Lower lobe of right lung (tissue), 2 donors: ENCODE measurements at places on chromosomes 6 and 20.

GRCh38 chr20:56736285-56736857, 107.3 kb downstream of the TFAP2C start:
- DNase-seq, result no peak

DNA sequence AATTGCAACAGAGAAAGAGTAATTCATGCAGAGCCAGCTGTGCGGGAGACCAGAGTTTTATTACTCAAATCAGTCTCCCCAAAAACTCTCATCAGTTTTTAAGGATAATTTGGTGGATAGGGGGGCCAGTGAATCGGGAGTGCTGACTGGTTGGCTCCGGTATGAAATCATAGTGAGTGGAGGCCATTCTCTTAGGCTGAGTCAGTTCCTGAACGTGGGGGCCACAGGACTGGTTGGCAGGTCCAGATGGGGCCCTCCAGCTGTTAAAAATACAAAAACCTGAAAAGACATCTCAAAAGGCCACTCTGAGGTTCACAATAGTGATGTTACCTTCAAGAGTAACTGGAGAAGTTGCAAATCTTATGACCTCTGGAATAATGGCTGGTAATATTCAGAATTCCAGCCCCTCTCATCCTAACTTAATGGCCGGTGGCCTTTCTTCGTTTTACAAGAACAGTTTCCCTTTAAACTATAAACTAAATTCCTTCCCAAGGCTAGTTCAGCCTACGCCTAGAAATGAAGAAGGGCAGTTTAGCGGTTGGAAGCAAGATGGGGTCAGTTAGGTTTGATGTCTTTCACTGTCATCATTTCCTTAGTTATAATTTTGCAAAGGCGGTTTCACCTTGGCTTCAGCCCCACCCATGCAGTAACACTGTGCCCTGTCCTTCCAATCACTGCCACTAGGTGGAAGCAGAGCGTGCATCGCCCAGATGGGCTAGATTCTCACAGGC, 6.8 kb upstream of the MICA start:
- peak; percentile 80 for DNase-seq

- no peak for DNase-seq
These were observed at the start of gene SEMG1 for GRCh38 chr20:45206725-45207124. TSS of gene SEMG1 (plus strand) at chr20:45207033. CDS start at chr20:45207054, 21 bp downstream.

DNA sequence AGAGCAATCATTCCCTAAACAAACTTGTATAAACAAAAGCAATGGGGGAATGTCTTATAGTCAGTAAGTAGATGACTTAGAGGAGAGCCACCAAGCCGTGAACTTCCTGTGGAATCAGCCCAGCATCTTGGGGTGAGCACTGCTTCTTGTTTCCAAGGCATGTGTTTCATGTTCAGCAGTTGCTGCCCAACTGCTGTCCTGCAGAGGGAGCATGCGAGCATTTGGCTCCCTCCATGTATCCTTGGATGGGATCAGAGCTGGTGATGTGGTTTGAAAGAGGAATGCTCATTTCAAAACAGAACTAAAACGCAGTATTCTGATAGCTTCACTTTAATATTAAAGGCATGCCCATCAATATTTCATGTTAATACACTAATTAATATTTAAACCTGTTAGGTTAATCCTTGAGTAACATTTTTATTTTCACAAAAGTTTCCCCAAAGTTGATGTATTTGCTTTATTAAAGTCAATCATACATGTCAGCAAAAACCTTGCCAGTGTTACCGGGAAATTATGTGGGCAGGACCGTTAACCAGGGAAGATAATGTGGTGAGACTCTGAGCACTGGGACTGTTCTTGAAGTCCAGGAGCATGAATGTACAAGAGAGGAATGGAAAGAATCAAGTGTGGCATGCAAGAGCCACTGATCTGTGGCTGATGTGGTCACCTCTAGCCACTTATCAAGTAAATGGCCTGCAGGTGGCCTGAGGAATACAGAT, 172.1 kb upstream of the GGTLC1 start:
- no peak for DNase-seq

DNA sequence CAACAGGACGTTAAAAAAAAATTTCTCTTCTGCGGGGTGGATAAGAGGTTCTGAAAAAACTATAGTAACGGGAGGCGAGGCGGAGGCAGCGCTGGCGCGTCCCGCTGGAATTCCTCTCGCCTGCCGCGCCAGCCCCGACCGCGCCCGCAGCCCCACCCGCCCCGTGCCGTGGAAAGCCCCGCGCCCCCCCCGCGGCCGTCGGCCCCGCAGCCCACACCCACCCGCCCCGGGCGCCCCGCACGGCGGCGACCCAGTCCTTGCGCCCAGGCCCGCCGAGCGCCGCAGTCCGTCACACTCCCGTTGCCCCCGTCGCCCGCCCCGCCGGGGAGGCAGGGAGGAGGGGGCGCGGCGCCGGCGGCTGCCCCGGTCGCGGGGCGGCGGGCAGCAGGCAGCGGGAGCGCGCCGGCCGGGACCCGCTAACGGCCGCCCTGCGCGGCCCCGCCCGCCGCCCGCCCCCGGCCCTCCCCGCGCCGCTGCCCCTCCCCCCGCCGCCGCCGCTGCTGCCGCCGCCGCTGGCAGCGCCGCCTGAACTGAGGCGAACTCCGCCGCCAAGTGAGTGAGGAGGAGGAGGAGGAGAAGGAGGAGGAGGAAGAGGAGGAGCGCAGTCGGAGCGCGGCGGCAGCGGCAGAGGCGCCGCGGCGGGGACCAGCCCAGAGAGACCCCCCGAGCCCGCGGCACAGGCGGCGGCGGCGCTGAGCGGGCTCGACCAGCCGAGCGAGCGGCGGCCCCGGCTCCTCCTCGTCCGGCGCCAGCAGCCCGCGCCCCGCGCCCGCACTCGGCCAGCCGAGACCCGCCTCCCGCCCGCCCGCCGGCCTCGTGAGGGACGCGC, at the start of gene QKI:
Gene QKI (plus strand): TSS at position 602 of the 829 bp plus-strand sequence. CDS start 476 bp downstream, outside the sequence.
- DNase-seq, result peak; percentile 89

DNA sequence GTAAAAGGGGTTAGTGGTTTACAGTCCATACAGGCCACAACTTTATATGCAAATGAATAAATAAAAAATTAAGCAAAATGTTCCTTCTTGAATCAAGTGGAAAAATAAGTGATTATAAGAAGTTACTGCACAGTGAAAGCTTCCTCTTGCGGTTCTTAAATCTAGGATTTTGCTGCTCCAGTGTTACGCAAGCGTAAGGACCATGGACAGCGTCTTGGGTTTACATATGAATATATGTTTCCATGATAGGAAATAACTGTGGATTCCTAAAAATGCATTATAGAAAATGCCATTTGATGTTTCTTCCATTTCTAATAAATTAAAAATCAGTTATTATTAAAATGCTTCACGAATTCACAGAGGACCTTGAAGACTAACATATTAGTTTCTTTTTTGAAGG, 176.6 kb upstream of the POU3F2 start:
- DNase-seq, result peak; percentile 45

GRCh38 chr6:112416866-112417265, 69.7 kb downstream of the RFPL4B start:
- no peak for DNase-seq

- DNase-seq, result no peak
These were observed 145.6 kb upstream of the MANEA start for GRCh38 chr6:95431637-95432228.

DNA sequence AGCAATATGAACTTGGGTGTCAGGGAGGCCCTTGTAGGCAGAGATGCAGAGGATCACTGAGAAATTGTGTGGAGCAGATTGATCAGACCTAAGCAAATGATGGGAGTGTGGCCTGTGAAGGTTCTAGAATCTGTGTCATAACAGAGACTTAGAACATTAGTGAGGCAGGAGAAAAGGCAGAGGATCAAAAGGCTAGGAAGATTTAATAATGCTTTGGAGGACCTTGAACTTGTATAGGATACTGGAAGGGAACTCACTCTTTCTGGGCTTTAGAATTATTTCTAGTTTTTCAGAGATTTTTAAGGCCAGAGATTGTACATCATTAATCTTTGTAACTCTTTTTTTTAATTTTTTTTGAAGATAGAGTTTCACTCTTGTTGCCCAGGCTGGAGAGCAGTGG, at the start of gene TSBP1:
Gene TSBP1 (minus strand): TSS at position 101 of the 400 bp plus-strand sequence. CDS start 197 bp downstream, outside the sequence.
- no peak for DNase-seq

DNA sequence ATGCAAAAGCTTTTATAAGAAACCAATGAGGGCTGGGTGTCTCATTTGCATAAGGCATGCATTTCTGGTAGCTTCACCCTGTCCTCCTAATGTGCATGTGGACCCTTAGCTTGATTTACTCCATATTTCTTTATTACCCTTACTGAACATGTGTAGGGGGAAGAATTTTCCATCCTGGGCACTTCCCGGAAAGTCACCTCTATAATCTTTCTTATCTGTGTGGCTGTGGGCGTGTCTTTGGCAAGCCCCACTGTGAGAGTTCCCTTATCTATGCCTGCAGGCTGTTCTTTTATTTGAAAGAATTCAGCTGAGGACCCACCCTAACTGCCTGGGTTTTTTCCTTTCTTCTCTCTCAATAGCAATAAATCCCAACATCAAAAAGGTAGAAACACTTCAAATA, 627.8 kb downstream of the DOK5 start:
- no peak for DNase-seq

DNA sequence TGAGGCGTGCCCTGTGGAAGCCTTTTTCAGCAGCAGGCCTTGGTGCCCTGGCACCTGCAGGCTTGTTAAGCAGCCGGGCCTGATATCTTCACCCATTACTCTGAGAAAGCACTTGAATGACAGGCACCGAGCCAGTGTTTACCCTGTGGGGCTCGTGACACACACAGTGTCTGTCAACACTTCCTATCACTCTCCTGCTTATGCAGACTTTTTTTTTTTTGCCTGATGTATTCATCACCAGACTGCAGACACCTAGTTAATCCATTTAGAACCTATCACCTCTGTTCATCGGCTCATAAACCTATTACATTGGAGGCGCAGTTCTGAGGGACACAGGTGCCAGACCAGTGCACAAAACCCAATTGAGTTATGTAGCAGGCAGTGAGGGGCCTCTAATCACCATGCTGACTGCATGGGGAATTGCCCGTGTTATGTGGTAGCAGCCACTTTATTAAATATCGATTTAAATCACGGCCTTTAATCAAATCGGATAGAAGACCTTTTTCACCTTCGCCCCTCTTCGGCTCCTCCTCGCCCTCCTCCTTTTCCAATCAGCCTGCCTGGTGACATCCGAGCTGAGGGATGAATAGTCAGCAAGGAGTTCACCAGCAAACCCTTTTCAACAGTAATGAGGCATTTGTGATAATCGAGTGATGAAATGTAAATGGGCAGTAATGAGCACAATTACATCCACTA, 962.9 kb upstream of the SLC35B3 start:
- DNase-seq, result peak; percentile 48

GRCh38 chr6:14965424-14966075, 280.3 kb upstream of the JARID2 start:
- DNase-seq, result no peak

DNA sequence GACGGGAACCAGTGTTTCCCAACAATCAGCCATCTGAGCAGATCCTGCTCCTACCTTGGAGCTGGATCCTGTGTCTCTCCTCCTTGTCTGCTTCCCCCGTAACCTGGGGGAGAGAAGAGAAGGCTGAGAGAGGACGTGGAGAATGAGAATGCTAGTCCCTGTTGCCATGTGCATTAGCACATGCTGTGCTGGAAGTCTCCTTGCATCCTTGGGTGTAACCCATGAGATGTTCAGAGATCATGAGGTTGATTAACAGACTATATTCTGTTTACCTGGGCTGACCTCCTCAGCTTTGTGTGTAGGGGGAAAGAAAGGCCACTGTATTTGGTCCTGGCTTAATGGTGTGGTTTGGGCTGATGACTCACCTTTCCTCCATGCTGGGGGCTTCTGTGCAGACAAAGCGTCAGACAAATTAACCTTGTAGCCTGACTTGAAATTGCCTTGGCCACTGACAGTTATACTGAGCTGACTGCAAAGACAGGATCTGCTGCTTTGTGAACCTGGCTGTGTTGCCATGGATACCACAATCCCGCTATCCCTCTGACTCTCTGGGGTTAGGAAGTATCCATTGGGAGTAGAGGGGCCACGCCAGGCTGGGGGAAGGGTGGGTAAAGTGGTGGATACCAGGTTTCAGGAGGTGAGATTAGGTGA, 243.7 kb upstream of the CHD6 start:
- no peak for DNase-seq

DNA sequence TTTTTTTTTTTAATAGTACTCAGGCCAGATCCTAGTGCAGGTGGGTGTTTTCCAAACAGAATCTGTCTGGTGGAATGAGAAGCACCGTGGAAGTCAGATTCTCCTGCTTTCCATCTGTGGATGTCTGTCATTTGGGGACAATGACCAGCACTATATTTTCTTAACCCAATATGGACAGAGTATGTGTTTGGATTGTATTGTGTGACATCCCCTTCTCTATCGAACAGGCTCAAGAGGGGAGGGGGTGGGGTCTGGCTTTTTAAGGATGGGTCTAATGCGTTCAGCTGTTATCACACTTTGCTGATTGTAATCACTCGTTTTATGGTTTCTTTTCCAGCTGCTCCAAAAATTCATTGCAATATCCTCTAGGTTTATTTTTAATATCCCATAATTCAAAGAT, 197.5 kb upstream of the CEP162 start:
- DNase-seq, result no peak

GRCh38 chr6:29519291-29520010, 31.7 kb upstream of the MAS1L start:
- DNase-seq, result no peak

DNA sequence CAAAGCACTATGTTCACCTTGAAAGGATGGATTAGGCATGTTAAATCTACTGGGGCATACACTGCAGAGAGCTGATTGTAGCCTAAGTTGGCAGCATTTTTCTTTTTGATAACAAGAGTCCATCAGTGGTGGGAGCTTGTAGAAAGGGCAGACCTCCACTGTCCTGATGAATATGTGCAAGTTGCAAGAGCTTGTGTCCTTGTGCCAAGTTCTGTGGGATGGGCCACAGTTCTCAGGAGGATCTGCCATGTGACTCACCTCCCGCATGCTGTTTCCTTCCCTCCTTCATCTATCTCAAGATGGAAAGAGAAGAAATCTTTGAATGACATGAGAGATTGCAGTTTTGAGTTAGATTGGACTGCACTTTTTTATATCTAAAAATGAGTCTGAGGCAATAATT, 58.3 kb upstream of the GGTLC1 start:
- no peak for DNase-seq

DNA sequence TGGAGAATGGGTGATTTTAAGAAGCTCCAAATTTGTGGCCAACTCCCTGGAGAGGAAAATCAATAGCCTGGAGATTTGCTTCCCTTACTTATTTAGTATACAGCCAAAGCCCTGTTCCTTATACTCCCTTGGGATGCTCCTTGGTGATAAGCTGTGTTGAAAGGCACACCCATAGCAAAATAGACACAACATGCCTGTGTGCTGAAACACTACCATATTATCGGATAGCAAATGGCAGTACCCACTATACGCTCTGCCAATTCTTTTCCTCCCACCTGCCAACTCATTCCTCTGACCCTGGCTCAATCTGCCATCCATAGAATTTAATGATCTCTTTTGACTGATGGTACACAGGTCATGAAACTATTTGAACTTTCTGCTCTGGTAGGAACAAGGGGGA, 98.2 kb downstream of the CLIC5 start:
- no peak for DNase-seq

DNA sequence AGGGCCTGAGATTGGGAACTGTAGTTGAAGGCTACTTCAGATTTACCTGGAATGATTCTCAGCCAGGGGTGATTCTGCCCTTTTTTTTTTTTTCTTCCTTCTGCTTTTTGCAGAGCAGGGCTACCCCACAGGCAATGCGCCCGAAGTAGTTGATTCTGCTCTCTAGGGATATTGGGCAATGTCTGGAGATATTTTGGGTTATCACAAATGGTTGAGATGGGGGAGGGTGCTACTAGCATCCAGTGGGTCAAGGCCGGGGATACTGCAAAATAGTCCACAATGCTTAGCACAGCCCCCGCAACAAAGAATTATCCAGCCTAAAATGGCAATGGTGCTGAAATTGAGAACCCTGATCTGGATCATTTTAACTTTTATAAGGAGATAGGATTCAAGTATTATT, 71.2 kb upstream of the ZMYND8 start:
- no peak for DNase-seq

GRCh38 chr6:34383161-34383631, 9.3 kb downstream of the NUDT3 start:
- no peak for DNase-seq
